Central memory CD8-positive, alpha-beta T cell (primary cell): ENCODE measurements at places on chromosomes 11 and 22.

GRCh38 chr22:46193898-46194310 lies 43.6 kb downstream of the PPARA start:
- no peak for DNase-seq

GRCh38 chr22:29171721-29172120 lies 34.0 kb upstream of the EMID1 start:
- no peak for DNase-seq

DNA sequence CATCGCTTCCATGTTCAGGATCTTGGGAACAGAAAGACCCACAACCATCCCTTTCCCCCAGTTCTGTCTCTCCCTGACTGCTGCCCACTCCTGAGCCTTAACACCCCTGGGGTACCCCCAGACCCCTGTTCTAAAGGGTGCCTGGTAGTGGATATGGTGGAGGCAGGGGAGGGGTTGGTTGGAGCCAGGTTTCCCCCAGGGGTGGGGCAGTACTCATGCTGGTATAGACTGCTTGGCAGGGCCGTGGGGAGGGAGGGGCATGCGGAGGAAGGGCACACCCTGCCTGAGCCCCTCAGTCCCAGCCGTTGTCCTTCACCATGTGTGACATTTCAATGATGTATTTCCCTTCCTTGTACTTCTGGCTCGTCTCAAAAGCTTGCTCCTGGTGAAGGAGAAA lies 4.0 kb downstream of the YPEL4 start:
- no peak for DNase-seq

- DNase-seq, result no peak
Measured at GRCh38 chr11:26027887-26028286, 304.0 kb upstream of the ANO3 start.

DNA sequence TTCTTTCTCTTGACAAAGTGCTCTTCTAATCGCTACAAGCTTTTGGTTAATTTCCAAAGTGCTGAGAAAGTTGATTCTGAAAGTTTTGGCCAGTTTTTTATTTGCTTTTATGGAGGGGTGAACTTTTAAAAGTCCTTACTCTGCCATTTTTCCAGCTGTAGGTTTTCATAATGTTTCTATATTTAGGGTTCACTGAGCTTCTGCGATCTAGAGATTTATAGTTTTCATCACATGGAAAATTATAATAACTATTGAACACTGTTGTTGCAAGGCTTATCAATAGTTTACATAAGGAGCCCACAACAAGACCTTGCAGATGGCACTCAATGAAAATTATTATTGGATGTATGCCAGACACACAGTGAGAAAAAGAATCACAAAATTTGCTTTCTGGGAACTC lies 55.1 kb downstream of the DLG2 start:
- no peak for DNase-seq

- DNase-seq, result no peak
Measured at GRCh38 chr22:35054064-35054463, 11.9 kb upstream of the ISX start.

GRCh38 chr22:28283068-28283654 lies 364.1 kb upstream of the PITPNB start:
- no peak for DNase-seq

DNA sequence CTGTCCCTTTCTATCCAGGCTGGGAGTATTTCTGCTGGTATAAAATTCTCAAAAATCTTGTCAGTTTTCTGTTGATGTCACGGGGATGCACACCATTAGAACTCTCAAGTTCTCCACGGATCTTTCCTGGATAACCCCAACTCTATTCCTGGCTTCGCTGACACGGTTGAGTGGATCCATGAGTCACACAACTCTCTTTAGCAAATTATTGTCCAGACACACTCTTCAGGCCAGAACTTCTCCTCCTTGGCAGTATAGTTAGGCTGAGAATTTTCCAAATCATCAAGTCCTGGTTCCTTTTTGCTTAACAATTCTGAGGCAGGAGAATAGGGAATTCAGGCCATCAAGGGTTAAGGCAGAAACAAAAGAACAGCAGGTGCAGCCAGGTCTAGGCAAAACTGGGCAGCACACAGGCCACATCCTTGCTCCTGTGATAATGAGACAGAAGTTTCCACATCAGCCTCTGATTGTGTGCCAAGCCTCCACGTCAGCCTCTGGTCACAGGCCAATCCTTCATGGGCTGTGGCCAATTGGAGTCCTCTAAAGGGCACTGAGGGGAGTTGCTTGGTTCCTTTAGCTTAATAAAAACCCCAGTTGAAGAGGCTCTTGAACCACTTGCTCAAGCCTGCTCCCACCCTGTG lies 5.7 kb upstream of the ACAT1 start:
- DNase-seq, result no peak
